ENCODE measurements at places on chromosomes 7 and 10. TPM values are rescaled to one million over a fixed set of nuclear protein-coding genes. Genes with fewer than 3 reads are reported as not detected.

GRCh38 chr10:122279725-122280141, 8.6 kb downstream of the BTBD16 start:
- DNase-seq: peak; percentile 49

GRCh38 chr10:127618797-127619196, 69.7 kb downstream of the NPS start:
- no peak for DNase-seq

The OR2A42 gene
- total RNA-seq: not detected

- DNase-seq: no peak
Measured at GRCh38 chr7:85426487-85426960, 239.7 kb upstream of the SEMA3D start.

All from heart right ventricle (tissue), 16 donors.